ENCODE measurements at places on chromosomes 16 and 17.

- H3K36me3 ChIP-seq = no peaks in the 10 kb centered on the region
- H3K4me1 ChIP-seq = peaks cover 13% of the 10 kb centered on the region
- H3K27ac ChIP-seq = no peak overlapping the region
- H3K27me3 ChIP-seq = peaks cover 67% of the 10 kb centered on the region
Measured at GRCh38 chr17:50203086-50203485, 1.7 kb upstream of the COL1A1 start.

DNA sequence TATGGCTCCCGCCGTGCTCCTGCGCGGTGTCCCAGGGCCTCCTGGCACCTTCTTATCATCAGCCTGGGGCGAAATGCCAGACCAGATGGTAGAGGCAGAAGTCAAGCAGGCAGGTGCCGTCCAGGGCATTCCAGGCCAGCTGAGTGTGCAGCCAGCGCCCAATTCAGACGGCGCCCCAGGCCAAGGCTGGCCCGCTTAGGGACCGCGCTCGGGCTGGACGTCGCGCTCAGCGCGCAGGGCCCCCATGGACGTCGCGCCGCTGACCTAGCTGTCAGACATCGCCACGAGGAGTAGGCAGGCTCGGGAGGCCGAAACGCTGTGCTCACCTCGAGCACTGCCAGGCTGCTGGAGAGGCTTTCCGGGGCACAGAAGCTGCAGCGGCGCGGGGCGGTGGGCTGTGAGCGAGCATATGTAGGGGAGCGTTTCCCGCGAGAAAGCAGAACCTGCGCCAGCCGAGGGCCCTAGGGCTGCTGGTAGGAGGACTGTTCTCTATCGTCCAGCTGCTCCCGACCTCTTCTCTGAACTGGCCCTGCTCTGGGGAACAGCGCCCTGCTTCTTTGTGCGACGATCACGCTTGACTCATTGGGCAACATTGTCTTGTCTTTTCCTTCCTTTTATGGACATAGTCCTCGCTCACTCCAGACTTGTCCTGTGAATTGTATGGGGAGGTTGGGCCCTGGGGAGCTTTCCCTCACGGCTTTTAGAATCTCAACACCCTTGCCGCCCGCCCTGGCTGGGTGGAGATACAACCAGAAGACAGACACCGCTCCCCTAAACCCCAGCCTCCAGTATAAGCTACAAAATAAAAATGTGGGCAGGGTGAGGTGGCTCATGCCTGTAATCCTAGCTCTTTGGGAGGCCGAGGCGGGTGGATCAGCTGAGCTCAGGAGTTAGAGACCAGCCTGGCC lies 8.4 kb upstream of the CA4 start:
- no peaks in the 10 kb centered on the region for H3K36me3 ChIP-seq
- peaks cover 92% of the 10 kb centered on the region for H3K27me3 ChIP-seq
- H3K4me3 ChIP-seq = peak overlapping the region; percentile 31
- H3K27ac ChIP-seq = no peak overlapping the region
- no peak for DNase-seq

GRCh38 chr16:9268446-9268845 lies 177.0 kb downstream of the HAPSTR1 start:
- H3K4me3 ChIP-seq = no peak overlapping the region
- no peak for DNase-seq
- H3K27ac ChIP-seq = no peak overlapping the region
- H3K4me1 ChIP-seq = no peaks in the 10 kb centered on the region
- H3K27me3 ChIP-seq = peaks cover 17% of the 10 kb centered on the region

DNA sequence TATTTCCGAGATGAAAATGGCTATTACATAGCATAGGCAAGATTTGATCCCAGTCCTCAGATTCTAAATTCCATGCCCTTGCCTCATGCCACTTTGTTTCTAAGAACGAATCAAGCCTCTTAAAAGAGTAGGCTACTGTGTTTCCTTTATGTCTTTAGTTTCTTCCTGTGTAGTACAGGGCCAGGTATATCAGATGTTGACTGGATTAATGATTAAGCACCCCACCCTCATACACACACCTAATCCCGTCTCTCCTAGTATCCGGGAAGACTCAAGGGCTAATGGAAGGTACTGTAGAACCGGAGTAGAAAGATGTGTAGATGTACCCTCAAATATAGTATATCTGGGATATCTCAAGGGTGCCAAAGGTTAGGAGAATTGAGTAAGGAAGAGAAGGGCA lies 6.7 kb downstream of the TOM1L1 start:
- peaks cover 32% of the 10 kb centered on the region for H3K4me1 ChIP-seq
- no peak overlapping the region for H3K4me3 ChIP-seq
- no peaks in the 10 kb centered on the region for H3K27me3 ChIP-seq
- H3K36me3 ChIP-seq = peaks cover 47% of the 10 kb centered on the region

DNA sequence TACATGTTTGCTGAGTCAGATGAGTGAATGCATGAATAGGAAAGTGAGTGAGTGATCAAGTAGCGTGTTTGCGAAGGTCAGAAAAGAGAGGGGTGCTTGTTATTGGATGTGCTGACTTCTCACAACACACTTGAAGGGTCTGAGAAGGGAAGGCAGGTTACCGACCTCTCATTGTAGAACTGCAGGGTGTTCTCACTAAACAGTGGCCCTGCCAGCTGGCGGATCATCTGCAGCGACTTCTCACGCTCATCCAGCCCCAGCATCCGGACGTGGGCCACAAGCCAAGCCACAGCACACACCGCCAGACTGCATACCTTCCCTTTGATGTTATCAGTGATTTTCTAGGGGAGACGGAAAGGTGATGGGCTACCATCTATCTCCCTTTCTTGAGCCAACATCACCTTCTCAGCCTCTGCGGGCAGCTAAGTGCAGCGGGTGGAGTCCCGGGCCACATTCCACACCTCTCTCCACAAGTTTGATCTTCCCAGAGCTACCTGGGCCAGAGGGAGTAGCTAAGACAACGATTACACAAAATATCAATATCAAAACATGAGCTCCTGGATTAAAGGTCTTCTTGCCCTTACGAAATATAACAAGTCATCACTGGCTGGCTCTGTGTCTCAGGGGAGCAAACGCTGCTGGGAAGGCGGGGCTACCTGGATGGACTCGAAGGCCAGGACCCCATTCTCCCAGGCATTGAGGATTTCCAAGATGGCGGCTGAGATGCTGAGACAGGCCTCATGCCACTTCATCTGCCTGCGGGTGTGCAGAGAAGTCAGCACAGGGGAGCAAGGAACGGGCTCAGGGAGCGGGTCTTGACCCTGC lies 11.0 kb downstream of the CSF3 start:
- H3K4me1 ChIP-seq = no peaks in the 10 kb centered on the region
- H3K4me3 ChIP-seq = no peak overlapping the region
- peak overlapping the region; percentile 35 for H3K27ac ChIP-seq
- no peaks in the 10 kb centered on the region for H3K27me3 ChIP-seq
- H3K36me3 ChIP-seq = peaks cover 14% of the 10 kb centered on the region

Measured in progenitor cell of endocrine pancreas (in vitro differentiated cells).